ENCODE measurements at places on chromosomes 11 and 22. TPM values are rescaled to one million over a fixed set of nuclear protein-coding genes. Genes with fewer than 3 reads are reported as not detected.

The C1QTNF5 gene
- not detected for total RNA-seq

The CTSW gene
- total RNA-seq = 29.3 TPM

The TMEM121B gene
- total RNA-seq = 0.09 TPM

The GLYATL1 gene
- total RNA-seq = not detected

The SEZ6L gene
- total RNA-seq = not detected

The GLB1L3 gene
- total RNA-seq = 10.3 TPM

The SMIM38 gene
- 0.43 TPM for total RNA-seq

The TLCD5 gene
- total RNA-seq = 0.50 TPM

The NLRX1 gene
- total RNA-seq = 23.7 TPM

The PRR33 gene
- total RNA-seq = not detected

The MTCH2 gene
- 104 TPM for total RNA-seq

The ISX gene
- not detected for total RNA-seq

The GAL gene
- not detected for total RNA-seq

The TRAPPC4 gene
- total RNA-seq = 82.3 TPM

The LDHAL6A gene
- total RNA-seq = 0.11 TPM

The PRG2 gene
- 0.45 TPM for total RNA-seq

The BATF2 gene
- total RNA-seq = not detected

The AIFM3 gene
- 0.41 TPM for total RNA-seq

The TENM4 gene
- total RNA-seq = not detected

The NXPE4 gene
- not detected for total RNA-seq

The POU2F3 gene
- not detected for total RNA-seq

The CYTH4 gene
- 91.2 TPM for total RNA-seq

The MRGPRF gene
- not detected for total RNA-seq

The MMP1 gene
- not detected for total RNA-seq

The SLC17A6 gene
- not detected for total RNA-seq

The IL10RA gene
- total RNA-seq = 364 TPM

The EHF gene
- not detected for total RNA-seq

Measured in T-helper 2 cell treated with Interferon-gamma antibody and Interleukin-4, amounts not matched to agents 100 ng/mL and 5 ng/mL, for 36 hours (primary cell).